Retina (tissue), 1 donor: ENCODE measurements at places on chromosomes 7 and 10.

DNA sequence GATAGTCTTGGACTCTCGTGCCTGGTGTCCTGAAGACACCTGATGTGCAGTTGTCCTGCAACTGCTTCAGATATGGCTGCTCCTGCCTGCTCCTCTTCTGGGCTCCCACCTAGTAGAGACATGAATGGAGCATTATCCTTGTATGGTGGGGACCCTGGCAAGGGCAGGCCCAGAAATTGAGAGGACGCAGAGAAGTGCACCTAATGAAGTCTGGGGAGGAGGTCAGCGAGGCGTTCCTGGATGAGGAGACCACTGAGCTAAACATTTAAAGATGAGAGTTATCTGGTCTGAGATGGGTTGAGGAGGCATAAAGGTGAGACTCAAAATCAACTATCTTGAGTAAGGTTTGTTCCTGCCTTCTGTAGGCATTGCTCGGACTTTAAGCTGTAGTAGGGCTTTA, 66.3 kb downstream of the WDFY4 start:
- DNase-seq, result no peak

- no peak for DNase-seq
Measured at GRCh38 chr10:126670895-126671261, 385 bp upstream of the C10orf90 start.

DNA sequence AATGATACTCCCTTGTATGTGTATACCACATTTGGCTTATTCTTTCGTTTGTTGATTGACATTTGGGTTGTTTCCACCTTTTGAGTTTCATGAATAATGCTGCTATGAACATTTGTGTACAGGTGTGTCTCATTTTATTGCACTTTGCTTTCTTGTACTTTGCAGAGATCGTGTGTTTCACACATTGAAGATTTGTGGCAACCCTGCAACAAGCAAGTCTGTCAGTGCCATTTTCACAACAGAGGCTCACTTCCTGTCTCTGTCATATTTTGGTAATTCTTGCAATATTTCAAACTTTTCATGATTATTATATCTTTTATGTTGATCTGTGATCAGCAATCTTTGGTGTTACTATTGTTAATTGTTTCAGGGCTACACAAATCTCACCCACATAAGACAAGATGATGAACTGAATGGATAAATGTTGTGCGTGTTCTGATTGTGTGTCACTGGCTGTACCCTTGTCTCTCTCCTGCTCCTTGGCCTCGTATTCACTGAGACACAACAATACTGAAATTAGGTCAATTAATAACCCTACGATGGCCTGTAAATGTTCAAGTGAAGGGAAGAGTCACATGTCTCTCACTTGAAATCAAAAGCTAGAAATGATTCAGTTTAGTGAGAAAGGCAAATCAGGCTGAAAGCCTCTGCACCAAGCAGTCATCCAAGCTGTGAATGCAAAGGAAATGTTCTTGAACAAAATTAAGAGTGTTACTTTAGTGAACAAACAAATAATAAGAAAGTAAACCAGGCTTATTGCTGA, 133.6 kb upstream of the JCAD start:
- no peak for DNase-seq

GRCh38 chr7:99386584-99387238, 12.2 kb downstream of the ARPC1B start:
- DNase-seq, result no peak

- no peak for DNase-seq
Measured at GRCh38 chr10:17671307-17671706, 27.4 kb downstream of the STAM start.

DNA sequence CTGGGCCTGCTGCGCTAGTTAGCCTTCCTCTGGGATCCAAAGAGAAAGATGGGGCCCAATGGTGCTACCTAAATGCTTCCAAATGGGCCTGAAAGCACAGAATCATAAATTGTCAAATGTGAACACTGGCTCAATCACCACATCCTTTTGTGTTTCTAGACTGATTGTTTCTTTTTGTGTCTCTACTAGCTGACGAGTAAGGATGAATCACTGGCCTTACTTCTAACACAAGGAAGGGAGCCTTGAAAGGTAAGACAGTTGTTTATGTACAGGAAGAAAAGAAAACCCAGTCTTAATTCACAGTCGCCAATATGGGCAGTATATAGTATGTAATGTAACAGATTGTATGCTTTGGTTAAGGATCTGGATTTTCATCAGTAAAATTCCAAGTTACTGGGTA, 89.5 kb downstream of the ZNF92 start:
- DNase-seq, result no peak

DNA sequence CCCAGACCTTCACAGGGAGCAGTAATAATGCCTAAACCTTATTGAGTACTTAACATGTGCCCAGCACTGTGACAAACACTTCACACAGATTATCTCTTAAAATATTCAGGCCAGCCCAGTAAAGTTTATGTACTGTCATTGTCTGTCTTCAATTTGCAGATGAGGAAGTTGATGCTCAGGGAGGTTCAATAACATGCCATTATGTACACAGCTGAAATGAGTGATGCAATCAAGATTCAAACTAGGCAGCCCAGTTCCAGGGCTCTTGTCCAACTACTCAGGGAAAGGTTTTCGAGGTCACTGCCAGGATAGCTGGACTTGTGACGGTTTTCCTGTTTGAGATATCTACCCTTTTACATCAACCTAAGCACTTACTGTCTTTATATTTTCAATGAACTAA, 56.1 kb downstream of the AUTS2 start:
- DNase-seq, result no peak

- DNase-seq, result no peak
Measured at GRCh38 chr7:154916856-154917807, 85.8 kb downstream of the PAXIP1 start.

- DNase-seq, result no peak
Measured at GRCh38 chr10:129057856-129058663, 409.0 kb upstream of the MGMT start.

DNA sequence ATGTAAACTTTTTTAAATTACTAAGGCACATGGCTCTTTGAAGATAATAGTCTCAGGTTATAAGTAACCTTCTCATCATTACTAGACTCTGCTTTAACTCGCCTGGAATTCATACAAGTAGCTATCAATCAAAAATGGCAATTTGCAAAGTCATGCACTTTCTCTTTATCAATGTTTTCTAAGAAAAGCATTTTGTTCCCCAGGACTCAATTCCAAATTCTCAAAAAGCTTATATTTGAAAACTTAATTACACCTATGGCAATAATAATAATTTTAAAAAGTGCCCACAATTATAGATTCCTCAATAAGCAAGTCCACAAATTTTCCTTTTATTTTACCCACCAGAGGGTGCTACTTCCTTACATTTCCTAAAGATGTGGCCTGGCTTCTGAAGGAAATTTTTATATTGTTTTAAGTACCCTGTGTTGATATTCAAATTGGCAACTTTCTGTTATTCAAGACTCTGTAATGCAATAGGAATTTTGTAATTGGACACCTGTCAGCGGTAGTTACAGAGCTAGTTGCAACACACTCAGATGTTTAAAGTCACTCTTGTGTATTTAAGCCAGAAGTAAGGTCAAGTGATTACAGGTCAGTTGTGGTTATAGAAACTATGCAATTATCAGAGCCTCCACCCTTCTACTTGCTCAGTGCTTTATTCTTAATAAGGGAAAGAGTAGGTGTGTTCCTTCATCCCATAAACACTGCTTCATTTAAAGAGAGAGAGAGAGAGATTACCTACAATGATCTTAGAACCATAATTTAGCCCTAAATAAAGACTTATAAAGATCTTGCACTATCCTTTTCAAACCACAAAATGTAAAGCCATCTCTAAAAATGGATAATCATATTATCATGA, 47.1 kb upstream of the HYAL4 start:
- no peak for DNase-seq

DNA sequence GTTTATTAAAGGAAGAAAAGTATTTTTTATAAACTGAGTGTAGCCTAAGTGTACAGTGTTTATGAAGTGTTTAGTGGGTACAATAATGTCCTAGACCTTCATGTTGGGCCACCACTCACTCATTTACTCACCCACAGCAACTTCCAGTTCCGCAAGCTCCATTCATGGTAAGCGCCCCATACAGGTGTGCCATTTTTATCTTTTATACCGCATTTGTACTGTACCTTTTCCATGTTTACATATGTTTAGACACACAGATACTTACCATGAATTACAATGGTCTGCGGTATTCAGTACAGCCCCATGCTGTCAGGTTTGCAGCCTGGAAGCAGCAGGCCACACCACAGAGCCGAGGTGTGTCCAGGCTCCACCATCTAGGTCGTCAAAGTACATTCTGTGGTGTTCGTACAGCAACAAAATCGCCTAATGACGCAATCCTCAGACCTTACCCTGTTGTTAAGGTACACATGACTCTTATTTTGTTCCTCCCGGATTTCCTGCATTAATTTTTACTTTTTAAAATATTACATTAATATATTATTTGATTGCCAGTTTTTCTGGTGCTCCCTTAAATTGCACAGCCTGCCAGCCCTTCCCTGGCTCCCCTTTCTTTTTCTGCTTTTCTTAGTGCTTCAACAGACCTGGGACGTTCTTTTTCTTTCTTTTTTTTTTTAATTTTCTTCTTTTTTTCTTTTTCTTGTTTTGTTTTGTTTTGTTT, 881 bp upstream of the SSBP1 start:
- no peak for DNase-seq

GRCh38 chr10:120462018-120462682, 5.1 kb downstream of the PLPP4 start:
- DNase-seq, result no peak

- no peak for DNase-seq
Measured at GRCh38 chr10:110923856-110924493, 4.6 kb downstream of the SHOC2 start.

DNA sequence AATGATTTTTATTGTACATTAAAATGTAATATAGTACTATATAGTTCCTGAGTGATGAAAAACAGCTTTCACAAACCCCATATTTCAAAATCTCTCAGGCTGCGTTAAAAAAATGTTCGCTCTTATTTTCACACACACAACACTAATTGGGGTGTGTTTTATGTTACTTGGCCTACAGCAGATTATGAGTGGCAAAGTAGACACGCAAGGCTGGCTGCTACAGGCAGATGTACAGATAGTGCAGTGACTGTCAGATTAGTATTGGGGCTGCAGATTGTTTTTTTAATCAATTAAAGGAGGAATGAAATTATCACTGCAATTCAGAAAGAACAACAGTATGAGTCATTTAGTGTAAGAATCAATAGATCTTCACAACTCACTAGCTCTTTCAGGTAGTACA, 65.2 kb upstream of the ICA1 start:
- DNase-seq, result no peak

DNA sequence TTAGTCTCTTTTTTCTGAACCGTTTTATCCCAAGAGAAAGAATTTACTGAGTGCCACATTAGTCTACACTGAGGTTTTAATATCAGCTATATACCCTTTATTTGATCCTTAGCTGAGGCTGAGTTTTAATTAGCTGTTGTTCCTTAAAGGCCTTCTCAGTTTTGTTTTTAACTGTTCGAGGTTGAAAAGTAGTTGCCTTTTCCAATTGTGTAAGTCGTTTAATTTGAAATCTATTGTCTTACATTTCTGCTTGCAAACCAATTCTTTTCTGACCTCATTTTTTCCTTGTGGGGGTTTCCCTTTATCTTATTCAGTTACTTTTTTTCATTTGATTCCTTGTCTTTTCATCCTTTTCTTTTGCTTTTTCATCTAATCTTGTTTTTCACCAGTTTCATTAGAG, 30.8 kb downstream of the UMAD1 start:
- DNase-seq, result no peak

GRCh38 chr7:145212050-145212449, 376.2 kb upstream of the TPK1 start:
- DNase-seq, result no peak
